ENCODE measurements at places on chromosomes 3 and 15. TPM values are rescaled to one million over a fixed set of nuclear protein-coding genes. Genes with fewer than 3 reads are reported as not detected.

DNA sequence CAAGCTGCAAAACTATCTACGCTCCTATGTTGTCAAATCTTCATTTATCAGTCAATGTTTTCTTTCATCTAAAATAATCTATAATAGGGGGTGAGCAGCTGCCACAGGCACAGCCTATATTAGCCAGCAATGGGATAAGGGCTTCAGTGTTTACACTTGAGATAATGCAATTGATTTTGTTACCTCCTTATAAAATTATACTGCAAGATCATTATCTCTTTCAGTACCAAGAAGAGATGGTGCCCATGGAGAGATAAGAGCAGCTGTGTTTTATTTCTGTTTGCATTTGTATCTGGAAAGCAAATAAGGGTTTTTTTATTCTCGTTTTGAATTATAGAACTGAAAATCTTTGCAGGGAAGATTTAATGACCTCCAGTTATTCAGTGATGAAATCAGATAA lies 68.9 kb downstream of the PLD1 start:
- H3K36me3 ChIP-seq: no peaks in the 10 kb centered on the region
- no peaks in the 10 kb centered on the region for H3K4me1 ChIP-seq
- peaks cover 6% of the 10 kb centered on the region for H3K27me3 ChIP-seq
- H3K4me3 ChIP-seq: no peak overlapping the region
- DNase-seq: no peak

DNA sequence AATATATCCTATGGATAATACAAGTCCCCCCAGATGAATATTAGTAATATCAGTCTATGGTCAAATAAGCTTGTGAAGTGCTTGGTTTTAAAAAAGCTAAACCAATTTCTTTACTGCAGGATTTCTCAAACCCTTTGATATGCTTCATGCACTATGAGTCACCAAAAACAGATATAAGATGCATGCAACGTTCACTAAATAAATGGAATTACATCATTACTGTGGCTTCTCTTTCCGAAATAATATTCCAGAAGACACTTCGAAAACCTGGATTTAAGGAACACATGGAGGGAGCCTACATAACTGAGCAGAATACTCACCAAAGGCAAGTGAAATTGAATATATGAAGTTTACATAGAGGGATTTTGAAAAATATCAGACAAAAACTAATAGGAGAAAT lies 126.3 kb upstream of the ABI3BP start:
- no peaks in the 10 kb centered on the region for H3K4me1 ChIP-seq
- no peak overlapping the region for H3K4me3 ChIP-seq
- peaks cover 14% of the 10 kb centered on the region for H3K27me3 ChIP-seq
- no peaks in the 10 kb centered on the region for H3K36me3 ChIP-seq
- no peak overlapping the region for H3K27ac ChIP-seq

DNA sequence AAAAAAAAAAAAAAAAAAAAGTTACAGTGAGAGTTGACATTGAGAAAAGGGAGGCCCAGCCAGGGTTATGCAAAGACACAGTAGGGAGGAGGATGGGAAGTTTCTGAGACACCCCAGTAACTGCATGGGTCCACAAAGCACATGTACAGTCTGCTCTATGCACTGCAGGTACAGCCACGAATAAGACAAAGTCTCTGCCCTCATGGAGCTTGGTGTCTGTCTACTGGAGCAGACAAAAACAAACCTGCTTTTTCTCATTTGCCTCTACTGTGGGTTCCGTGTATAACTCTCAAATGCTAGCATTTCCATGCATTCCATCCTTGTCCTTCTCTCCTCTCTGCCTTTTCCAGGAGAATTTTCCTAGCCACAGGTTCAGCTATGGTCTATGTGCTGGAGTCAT lies 107.4 kb downstream of the UBE3A start:
- no peaks in the 10 kb centered on the region for H3K4me1 ChIP-seq
- DNase-seq: no peak
- no peak overlapping the region for H3K4me3 ChIP-seq
- peaks cover 48% of the 10 kb centered on the region for H3K36me3 ChIP-seq

DNA sequence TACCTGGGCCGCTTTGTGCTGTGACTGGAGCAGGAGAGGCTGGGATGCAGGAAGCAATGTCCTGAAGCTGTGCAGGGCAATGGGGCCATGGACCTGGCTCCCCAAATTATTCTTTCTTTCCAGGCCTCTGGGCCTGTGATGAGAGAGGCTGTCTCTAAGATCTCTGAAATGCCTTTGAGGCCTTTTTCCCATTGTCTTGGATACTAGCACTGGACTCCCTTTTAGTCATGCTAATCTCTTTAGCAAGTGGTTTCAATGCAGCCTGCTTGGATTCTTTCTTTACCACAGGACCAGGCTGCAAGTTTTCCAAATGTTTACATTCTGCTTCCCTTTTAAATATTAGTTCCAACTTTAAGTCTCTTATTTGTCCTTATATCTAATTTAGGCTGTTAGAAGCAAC lies 64.8 kb upstream of the SGO1 start:
- H3K4me3 ChIP-seq: no peak overlapping the region
- no peak for DNase-seq
- no peaks in the 10 kb centered on the region for H3K27me3 ChIP-seq
- no peaks in the 10 kb centered on the region for H3K4me1 ChIP-seq
- H3K27ac ChIP-seq: no peak overlapping the region

DNA sequence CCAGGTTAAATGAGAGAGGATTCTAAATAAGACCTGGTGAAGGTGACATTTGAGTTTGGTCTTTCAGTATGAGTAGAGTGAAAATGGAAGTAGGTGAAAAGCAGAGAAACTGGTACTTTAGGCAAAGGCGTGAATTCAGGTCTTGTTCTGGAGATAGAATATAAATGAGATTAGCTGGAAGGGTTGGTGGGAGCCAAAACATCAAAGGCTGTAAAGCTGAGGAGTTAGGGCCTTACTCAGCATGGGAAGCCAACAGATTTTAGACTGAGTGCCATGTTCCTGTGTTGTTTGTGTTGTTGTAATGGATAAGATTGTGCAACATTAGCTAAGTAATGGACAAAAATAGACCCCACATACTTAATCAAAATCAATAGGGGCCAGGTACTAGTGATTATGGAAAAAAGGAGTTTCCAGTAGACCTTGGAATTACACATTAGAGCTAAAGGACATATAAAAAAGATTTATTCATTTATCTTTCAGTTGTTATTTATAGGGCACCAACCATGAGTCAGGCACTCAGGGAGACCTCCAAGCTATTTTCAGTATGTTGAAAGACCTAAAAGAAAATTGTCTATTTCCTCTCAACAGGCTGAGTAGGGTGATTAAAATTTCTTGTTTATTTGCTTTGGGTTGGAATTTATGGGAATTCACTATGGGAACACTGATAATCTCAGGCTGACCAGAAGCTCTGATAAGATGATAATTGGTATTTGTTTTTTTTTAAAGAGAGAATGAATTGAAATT lies 20.8 kb downstream of the ARL14 start:
- H3K27ac ChIP-seq: no peak overlapping the region
- H3K36me3 ChIP-seq: no peaks in the 10 kb centered on the region
- H3K27me3 ChIP-seq: peaks cover 7% of the 10 kb centered on the region

DNA sequence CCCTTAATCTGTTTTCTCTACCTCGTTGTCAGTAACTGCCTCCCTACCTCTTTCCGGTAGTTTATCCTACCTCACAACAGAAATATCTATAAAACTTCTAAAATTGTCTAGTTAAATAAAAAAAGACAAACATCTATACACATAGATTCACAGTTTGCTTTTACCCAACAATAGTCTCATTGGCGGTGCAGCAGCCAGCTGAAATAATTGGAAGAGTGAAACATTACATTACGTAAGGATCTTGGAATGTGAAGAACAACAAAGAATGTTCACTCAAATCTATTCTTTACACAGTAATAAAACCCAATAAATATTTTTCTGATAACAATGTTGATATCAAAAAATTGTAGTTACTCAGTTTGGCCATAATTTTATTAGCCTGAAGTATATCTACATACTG lies 115.5 kb upstream of the ARPP21 start:
- no peak overlapping the region for H3K4me3 ChIP-seq
- H3K27ac ChIP-seq: no peak overlapping the region
- no peak for DNase-seq
- no peaks in the 10 kb centered on the region for H3K27me3 ChIP-seq
- H3K4me1 ChIP-seq: no peaks in the 10 kb centered on the region
- H3K36me3 ChIP-seq: no peaks in the 10 kb centered on the region

DNA sequence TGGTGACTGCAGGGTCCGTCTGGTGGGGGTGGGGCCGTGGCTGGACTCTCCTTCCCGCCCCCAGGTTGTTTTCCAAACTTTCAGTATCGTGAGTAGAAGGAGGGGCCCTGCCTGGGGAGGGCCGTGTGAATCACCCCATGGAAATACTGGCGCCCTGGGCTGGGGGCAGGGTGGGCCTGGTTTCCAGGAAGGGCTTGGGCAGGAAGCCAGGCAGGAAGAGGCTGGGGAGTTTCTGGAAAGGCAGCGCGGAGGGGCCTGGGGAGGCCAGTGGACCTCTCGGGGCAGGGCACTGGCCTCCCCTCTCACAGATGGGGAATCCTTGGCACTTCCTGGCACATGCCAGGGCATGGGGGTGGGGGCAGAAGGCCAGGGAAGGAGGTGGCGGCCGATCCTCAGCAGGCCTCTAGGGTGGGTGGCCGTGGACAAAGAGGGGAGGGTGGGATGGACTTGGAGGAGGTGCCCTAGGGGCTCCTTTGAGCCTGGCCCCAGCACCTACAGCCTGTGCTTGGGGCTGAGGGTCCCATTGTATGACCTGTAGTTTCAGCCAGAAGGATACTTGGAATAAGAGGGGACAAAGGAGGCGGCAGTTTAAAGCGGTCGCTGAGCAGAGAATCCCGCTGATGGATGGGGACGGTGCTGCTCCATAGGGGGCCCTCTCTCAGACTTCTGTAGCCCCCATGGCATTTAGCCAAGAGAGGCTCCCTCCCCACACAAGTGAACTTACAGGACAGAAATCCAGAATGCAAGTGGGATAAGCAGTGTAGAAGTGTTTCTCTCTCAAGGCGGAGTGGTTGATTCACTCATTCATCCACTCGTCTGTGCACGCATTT lies 56.5 kb upstream of the GATA2 start:
- H3K4me1 ChIP-seq: no peaks in the 10 kb centered on the region
- H3K27me3 ChIP-seq: peaks cover 20% of the 10 kb centered on the region
- no peak for DNase-seq
- H3K27ac ChIP-seq: no peak overlapping the region
- no peak overlapping the region for H3K4me3 ChIP-seq
- no peaks in the 10 kb centered on the region for H3K36me3 ChIP-seq

GRCh38 chr3:47425383-47425778 lies 44.6 kb downstream of the PTPN23 start:
- H3K4me1 ChIP-seq: peaks cover 24% of the 10 kb centered on the region
- no peak overlapping the region for H3K27ac ChIP-seq
- no peak overlapping the region for H3K4me3 ChIP-seq
- no peaks in the 10 kb centered on the region for H3K27me3 ChIP-seq
- no peak for DNase-seq

DNA sequence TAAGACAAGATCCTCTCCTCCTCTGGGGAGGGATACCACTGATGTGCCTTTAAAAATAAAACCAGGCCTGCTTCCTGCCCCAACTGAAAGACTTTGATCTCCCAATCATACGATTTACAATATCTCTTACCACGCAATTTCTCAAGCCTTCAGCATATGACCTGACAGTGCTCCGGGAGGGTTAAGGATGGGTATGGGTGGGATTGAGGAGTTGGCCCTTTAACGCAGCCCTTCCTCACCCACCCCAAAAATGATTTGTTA lies 67.4 kb downstream of the LRIG1 start:
- H3K36me3 ChIP-seq: peaks cover 2% of the 10 kb centered on the region
- H3K4me3 ChIP-seq: no peak overlapping the region
- DNase-seq: no peak
- peaks cover 12% of the 10 kb centered on the region for H3K4me1 ChIP-seq
- no peaks in the 10 kb centered on the region for H3K27me3 ChIP-seq

- peaks cover 11% of the 10 kb centered on the region for H3K27me3 ChIP-seq
- H3K4me3 ChIP-seq: peak overlapping the region; percentile 82
- H3K36me3 ChIP-seq: peaks cover 36% of the 10 kb centered on the region
- H3K27ac ChIP-seq: no peak overlapping the region
- no peak for DNase-seq
These were observed 1.3 kb downstream of the B3GALNT1 start for GRCh38 chr3:161103776-161104385.

DNA sequence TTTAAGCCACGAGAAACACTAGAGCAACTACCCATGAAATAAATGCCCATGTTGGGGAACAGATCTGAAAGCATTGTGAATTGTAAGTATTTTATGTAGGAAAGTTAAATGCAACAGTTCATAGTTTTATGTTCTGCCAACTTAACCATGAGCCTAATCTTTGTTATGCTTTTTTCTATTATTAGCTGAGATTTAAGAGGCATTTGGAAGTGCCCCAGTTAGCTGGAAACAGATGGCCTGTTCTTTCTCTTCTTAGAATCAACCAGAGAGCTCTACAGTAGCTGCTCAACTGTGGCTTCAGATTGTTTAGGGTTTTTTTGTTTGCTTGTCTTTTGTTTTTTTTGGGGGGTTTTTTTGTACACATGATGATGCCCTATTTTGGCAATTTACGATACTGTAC lies 284.4 kb downstream of the KCNH8 start:
- DNase-seq: no peak
- H3K4me1 ChIP-seq: peaks cover 2% of the 10 kb centered on the region
- H3K36me3 ChIP-seq: no peaks in the 10 kb centered on the region
- H3K27me3 ChIP-seq: peaks cover 2% of the 10 kb centered on the region
- H3K27ac ChIP-seq: no peak overlapping the region

DNA sequence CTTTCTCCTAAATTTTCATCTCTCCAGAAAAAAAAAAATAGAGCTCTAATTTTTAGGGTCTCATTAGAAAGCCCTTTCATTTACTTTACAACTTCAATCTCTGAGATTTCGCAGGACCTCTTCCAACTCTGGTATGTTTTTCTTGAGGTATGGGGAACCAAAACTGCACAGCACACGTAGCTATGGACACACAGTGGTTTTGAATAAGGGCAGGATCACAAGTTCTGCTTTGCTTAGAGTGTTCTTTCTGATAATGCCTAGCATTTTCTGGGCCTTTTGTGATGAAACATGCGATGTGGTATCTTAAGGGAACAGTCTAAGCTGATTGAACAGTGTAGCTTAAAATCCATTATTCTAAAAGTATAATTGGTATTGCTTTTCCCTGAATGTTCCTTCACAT lies 25.3 kb downstream of the ZNF592 start:
- H3K27me3 ChIP-seq: no peaks in the 10 kb centered on the region
- peaks cover 42% of the 10 kb centered on the region for H3K36me3 ChIP-seq
- no peak for DNase-seq
- no peak overlapping the region for H3K27ac ChIP-seq
- H3K4me1 ChIP-seq: peaks cover 15% of the 10 kb centered on the region

GRCh38 chr3:122993124-122993978 lies 34.2 kb downstream of the SEMA5B start:
- H3K27me3 ChIP-seq: peaks cover 38% of the 10 kb centered on the region
- H3K4me1 ChIP-seq: no peaks in the 10 kb centered on the region
- no peak overlapping the region for H3K4me3 ChIP-seq

GRCh38 chr3:29186131-29186599 lies 94.7 kb upstream of the RBMS3 start:
- no peak for DNase-seq
- H3K27me3 ChIP-seq: peaks cover 2% of the 10 kb centered on the region
- H3K4me3 ChIP-seq: no peak overlapping the region
- peaks cover 5% of the 10 kb centered on the region for H3K4me1 ChIP-seq
- H3K27ac ChIP-seq: no peak overlapping the region

The PSTPIP1 gene
- 212 TPM for total RNA-seq

The ALG1L2 gene
- 0.90 TPM for total RNA-seq

The A4GNT gene
- not detected for total RNA-seq

The IL5RA gene
- total RNA-seq: not detected

The RARRES1 gene
- not detected for total RNA-seq

The LMCD1 gene
- total RNA-seq: 1.2 TPM

The STRIT1 gene
- total RNA-seq: not detected

The ZNF385D gene
- not detected for total RNA-seq

The GPR160 gene
- 7.4 TPM for total RNA-seq

The PLSCR2 gene
- not detected for total RNA-seq

The FBXO40 gene
- total RNA-seq: not detected

The TICRR gene
- total RNA-seq: 36.9 TPM

The ZFYVE19 gene
- total RNA-seq: 35.6 TPM

All from activated CD8-positive, alpha-beta T cell treated with anti-CD3 and anti-CD28 coated beads, Interleukin-2, amount 10 ng/mL, durations not matched to agents 7 days and 5 days (primary cell).